ENCODE measurements at places on chromosomes 16 and 17.

DNA sequence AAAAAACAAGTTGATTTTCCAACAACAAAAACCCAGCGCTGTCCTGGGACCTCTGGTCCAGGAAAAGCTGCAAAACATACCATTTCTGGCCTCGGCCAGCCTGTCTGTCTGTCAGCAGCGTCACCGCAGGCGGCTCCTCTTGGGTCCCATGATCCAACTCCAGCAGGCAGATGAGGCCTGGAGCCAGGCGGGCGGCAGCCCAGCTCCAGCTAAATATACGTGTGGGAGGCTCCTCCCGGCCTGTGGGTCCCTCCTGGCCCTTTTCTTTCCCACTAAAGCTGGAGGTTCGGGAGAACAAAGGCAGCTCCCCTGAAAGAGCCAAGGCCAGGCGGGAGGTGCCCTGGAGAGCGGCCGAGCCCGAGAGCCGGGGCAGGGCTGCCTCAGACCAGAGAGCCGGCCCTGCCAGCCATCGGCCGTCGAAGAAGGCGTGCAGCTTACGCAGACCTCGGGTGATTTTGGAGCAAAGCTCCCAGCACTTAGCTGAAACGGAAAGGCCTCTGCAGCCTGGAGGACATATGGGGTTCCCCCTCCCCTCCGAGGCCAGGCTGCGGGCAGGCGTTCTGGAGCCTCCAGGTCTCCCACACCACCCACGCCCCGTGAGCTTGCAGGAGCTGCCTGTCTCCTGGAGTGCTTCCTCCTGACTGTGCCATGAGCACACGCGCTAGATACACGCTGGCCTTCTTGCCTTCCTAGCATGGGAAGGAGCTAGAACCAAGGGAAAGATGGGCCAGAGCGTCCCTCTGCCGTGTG lies 19.9 kb upstream of the JPH3 start:
- no peak for DNase-seq

DNA sequence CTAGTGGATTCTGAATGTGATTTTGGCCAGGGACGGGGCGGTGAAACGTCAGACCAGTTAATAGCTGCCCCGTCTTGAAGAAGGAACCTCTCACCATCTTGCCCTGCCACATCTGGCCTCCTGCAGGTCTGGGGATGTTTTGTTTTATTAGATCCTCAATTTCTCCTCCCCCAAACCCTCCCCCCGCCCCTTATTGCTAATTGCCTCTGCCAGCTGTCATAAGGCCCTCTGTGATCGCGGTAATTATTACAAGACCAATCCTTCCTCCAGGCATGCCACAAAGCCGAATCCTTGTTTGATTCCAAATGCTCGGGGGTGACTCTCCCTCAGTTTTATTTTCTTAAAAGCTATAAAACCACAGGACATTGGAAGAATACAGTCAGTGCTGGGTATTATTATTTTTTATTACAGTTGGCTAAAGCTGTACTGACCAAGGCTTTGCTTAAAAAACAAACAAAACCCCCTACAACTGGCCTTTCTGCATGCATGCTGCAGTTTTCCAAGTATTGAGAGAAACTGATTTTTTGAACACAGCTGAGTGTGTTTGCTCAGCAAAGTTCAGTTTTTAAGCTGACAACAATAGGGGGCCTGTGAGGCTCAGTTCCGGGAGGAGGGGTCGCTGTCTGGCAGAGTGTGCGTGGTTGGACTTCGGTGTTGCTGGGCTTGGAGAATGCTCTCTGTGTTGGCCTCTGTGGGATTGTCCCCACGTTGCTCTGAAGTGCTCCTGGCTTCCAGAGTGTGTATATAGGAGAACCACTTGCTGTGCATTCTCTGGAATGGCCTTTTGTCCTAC lies 1.7 kb downstream of the KSR1 start:
- DNase-seq: peak; percentile 61

GRCh38 chr16:83328936-83329335 lies 478.8 kb upstream of the HSBP1 start:
- no peak for DNase-seq

GRCh38 chr16:19933740-19934139 lies 49.1 kb upstream of the GPRC5B start:
- DNase-seq: no peak

- no peak for DNase-seq
Measured at GRCh38 chr17:46742565-46743270, 75.8 kb downstream of the WNT3 start.

- no peak for DNase-seq
Measured at GRCh38 chr16:9095656-9096397, 4.4 kb downstream of the HAPSTR1 start.

DNA sequence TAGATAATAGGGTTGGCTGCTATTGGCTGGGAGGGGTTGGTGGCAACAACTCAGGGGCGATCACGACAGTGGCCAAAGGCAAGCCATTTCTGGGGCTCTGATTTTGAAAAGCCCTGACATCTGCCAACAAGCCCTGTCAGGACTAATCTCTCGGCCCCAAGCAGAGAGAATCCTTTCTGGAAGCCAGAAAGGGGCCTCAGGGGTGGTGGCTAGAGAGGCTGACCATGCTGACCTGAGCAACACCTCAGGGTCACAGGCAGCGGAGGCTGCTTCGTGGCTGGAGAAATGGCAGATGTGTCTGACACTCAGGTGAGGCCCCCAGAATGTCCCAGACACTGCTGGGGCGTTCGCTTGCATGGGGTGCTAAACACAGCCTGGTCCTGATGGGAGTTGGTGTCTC lies 35.0 kb upstream of the ZFP90 start:
- DNase-seq: no peak

GRCh38 chr16:4944333-4945281 lies 7.7 kb upstream of the PPL start:
- DNase-seq: peak; percentile 32

DNA sequence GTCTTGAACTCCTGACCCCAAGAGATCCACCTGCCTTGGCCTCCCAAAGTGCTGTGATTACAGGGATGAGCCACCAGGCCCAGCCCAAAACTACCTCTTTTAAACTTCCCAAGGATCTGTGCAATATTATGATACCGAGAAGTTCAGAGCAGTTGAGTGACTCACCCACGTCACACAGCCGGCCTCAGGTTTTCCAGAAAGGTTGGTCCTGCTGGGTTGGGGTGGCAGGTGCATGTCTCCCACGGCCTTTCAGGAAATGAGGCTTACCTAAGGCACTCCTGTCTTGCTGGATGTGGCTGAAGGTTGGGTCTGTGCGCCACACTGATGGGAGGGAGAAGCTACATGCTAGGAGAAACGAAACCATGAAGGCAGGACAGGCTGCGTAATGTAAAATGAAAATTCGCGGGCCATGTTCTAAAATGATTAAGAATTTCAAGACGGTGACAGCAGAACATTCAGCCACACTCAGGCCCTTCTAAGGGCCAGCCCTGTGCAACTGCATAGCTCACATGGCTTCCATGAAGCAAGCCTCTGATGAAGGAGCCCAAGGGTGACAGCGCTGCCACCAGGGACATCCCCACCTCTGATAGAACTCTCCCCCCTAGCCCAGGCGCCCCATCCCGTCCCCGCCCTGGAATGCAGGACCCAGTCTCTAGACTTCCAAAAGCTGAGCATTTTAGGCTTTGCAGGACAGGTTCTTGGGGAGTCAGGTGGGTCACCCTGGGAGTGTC lies 6.6 kb upstream of the GLIS2 start:
- DNase-seq: no peak

DNA sequence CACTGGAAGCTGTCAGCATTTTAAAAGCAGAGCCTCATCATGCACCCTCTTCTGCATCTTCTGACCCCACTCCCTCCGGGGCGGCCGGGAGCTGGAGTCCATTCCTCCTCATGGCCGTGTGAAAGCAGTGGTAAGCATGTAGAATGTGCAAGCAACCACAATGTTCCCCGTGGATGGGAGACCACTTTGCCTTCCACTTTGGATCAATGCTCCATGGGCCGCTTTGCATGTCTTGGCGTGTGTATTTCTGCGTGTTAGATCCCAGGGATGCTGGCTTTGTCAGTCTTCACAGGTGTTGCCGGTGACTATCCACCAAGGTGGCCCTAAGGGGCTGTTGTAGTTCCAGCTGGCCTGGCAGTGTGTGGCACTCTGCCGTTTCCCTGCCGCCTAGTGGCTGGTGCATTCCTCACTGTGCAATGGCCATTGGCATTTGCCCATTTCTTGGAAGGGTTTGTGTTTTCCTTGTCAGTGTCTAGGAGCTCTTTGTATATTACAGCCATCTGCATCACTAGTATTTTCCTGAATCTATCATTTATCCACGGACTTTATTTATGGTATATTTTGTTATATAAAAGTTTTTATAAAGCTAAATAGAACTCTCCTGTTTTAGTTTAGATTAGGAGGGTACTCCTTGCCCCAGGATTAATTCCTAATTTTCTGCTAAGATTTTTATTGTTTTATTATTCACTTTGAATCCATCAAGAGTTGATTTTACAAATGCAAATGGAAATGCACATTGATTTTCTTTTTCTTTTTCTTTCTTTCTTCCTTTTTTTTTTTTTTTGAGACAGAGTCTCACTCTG lies 5.8 kb upstream of the ALDH3A1 start:
- DNase-seq: peak; percentile 32

DNA sequence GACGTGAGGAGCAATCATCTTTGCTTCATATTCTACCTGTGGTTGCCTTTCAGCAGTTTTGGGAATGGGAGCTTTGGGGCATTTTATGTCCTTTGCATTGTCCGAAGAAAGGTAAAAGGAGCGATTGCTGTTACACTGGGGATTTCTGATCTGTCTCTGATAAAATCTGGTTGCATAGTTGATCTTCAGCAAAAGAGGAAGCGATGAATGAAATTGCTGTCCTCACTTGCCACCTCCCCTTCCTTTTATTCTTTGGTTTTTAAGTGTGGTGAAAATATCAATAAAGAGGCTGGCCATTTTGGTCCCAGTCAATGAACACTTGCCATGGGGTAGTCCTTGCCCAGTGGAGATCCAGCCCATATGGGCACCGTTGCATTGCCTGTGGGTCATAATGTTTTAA lies 236.8 kb downstream of the MSI2 start:
- no peak for DNase-seq

GRCh38 chr17:824378-824777 lies 42.2 kb downstream of the MRM3 start:
- DNase-seq: no peak

DNA sequence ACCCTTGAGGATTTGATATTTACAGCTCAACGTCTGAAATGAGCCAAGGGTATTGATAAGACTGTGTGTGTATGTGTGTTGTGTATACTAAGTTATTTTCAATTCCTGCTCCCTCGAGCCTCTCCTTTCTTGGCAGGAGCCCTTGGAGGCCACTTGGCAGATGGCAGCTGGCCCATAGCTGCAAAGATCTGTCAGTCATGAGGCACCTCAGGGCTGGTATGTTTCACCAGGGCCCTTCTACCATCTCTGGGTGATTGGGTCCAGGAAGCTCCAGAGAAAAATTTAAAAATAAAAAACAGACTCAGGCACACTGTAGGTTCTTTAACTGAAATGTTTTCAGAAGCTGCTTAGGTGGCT lies 355.7 kb downstream of the HAPSTR1 start:
- no peak for DNase-seq

DNA sequence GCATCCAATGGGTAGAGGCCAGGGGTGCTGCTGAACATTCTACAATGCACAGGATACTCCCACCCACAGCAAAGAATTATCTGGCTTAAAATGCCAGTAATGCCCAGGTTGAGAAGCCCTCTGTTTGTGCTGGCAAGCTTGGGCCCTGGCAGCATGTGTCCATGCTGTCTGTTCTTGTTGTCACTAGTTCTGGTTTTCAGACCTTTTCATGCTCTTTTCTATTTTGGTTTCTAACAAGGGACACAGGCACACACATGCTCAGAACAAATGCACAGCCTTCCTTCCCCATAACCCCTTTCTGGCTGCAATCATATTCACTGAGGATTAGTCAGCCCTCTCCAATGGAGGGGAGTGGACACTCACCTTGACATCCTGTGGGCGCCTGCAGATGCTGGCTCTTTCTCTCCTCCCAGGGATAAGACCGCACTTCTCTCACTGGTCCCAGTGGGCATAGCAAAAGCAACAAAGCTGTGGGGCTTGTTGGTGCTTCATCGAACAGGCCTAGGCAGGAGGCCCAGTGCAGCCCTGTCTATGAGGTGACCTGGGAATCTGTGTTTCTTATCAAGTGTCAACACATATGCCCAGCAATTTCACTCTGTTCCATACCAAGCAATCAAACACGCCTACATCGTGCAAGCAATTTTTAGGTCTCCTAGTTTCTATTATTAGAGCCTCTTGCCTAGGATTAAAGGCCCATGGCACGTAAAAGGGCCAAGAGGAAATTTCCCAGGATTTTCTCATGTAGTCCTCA lies 271.1 kb upstream of the CCL2 start:
- no peak for DNase-seq

GRCh38 chr17:58902322-58902721 lies 146.7 kb downstream of the PPM1E start:
- DNase-seq: no peak

GRCh38 chr16:67445913-67446907 lies 15.3 kb downstream of the HSD11B2 start:
- DNase-seq: no peak

- no peak for DNase-seq
Measured at GRCh38 chr16:425740-426114, 278 bp downstream of the RAB11FIP3 start.

DNA sequence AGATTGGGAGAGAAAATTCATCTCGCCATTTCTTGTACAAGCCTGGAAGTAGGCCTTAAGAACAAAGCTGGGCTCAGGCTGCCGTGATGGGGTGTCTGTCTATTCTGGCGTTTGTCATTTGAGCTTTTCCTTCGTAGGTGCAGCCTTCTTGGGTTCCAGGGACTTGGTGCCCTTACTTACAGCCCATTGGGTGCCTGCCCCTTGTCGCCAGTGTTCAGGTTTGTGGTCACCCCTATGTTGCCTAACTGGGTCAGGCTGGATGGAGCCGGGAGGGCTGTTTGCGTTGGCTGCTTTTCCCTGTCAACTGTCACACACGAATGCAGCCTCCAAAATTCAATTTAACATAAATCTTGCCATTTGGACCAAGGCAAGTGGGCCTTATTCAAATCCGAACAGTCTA lies 23.7 kb upstream of the MED9 start:
- no peak for DNase-seq

DNA sequence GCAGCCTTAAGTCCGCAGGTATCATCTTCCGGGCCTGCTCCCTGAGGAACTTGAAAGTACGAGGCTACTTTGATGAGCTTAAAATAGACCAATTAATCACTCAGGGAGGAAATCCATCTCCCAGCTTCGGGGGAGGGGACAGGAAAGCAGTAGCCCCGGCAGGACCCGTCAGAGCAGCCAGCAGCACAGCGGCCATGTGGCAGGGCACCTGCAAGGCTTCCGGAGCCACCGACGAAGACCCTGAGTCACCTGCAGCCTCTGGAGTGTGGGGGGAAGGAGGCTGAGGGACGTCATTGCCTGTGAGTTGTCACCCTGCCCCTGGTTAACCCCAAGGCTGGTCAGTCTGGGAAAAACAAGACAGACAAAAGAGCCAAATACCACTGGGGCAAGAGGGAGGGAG lies 4.4 kb upstream of the CYB561 start:
- no peak for DNase-seq

- DNase-seq: no peak
Measured at GRCh38 chr16:12358898-12359297, 382.4 kb downstream of the SNX29 start.

DNA sequence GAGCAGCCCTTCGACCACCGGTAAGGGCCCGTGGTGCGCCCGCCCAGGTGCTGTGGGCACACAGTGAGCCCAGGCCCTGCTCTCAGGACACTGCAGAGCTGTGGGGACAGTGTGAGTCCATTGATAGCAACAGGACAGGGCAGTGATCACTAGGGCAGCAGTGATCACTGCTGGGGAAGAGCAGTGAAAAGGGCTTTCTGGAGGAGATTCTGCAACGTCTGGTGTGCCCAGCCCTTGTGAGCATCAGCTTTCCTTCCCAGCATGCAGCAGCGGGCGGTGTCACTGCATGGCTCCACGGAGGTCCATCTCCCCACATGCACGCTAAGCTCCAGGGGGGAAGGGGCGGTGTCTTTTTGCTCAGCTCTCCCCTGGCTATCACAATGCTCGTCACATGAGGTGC lies 32.1 kb downstream of the MAP1LC3B start:
- DNase-seq: no peak
